Testis (tissue), 5 donors: ENCODE measurements at places on chromosomes 13 and 19. TPM values are rescaled to one million over a fixed set of nuclear protein-coding genes. Genes with fewer than 3 reads are reported as not detected.

CGB2 gene
- total RNA-seq = 0.99 TPM

ZIK1 gene
- total RNA-seq = 15.1 TPM

GSX1 gene
- total RNA-seq = not detected

S1PR2 gene
- total RNA-seq = 13.7 TPM

GRK1 gene
- total RNA-seq = 0.87 TPM

TJP3 gene
- total RNA-seq = 81.1 TPM

MEIS3 gene
- total RNA-seq = 12.5 TPM

CAPN12 gene
- 4.6 TPM for total RNA-seq

DNA sequence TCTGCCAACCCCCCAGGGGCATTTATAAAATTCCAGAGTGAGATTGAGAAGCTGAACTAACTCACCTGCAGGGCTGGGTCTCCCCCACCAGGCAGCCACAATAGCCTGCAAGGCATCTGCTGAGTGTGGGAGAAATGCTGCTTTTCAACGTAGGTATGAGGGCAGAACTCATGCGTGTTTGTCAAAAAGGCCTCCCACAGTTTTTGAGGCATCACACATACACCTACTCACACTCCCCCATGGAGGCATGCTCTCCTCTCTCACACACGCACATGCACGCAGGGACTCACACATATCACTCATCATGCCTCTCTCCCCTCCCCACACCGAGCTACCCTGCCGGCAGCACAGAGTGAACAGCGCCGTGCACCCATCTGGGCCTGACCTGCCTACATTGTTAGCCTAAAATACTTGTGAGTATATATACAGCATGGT, 390.5 kb downstream of the FGF9 start:
- H3K36me3 ChIP-seq = no peaks in the 10 kb centered on the region
- no peaks in the 10 kb centered on the region for H3K4me1 ChIP-seq
- H3K27ac ChIP-seq = no peak overlapping the region
- no peak for DNase-seq
- no peak overlapping the region for H3K4me3 ChIP-seq

DNA sequence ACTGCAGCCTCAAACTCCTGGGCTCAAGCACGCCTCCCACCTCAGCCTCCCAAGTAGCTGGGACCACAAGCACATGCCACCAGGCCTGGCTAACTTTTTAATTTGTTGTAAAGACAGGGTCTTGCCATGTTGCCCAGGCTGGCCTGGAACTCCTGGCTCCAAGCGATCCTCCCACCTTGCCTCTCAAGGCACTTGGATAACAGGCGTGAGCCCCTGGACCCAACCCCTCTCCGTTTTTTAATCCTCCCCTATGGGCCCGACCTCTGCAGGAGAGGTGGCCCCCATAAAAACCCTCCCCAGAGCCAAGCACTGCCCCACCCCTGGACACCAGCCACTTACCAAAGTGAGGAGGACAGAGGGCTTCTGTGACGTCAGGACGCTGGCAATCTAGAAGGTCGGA, 28.6 kb downstream of the PEPD start:
- H3K36me3 ChIP-seq = no peaks in the 10 kb centered on the region
- no peak overlapping the region for H3K4me3 ChIP-seq
- DNase-seq = no peak
- H3K27ac ChIP-seq = no peak overlapping the region

- H3K4me3 ChIP-seq = no peak overlapping the region
- no peaks in the 10 kb centered on the region for H3K4me1 ChIP-seq
- DNase-seq = no peak
- H3K36me3 ChIP-seq = no peaks in the 10 kb centered on the region
Measured at GRCh38 chr13:23680845-23681669, 110.8 kb downstream of the TNFRSF19 start.

- no peaks in the 10 kb centered on the region for H3K27me3 ChIP-seq
- peak; percentile 99 for DNase-seq
- H3K4me1 ChIP-seq = peaks cover 22% of the 10 kb centered on the region
- H3K4me3 ChIP-seq = peak within 1 kb of the TSS; percentile 72
- peak within 1 kb of the TSS; percentile 80 for H3K27ac ChIP-seq
Measured at GRCh38 chr19:17336872-17337674, at the start of gene GTPBP3. Gene GTPBP3, plus strand, starts transcription at chr19:17337553. Its CDS starts 59 bp downstream, at chr19:17337612.

DNA sequence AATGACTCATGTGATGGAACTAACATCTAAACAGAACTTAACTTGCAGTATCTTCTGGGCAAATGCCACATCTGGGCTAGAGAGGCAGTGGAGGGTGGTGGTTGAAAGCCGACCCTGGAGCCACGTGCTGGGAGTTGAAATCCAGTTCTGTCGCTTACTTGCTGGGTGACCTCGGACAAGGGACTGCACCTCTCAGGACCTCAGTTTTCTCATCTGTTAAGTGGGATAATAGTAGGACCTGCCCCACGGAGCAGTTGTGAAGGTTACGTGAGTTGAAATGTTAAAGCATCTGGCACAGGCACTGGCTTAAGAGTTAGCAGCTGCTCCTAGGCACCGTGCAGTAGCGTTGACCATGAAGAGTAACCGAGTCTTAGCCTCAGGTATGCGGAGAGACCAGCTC, 76.1 kb downstream of the SIPA1L3 start:
- H3K36me3 ChIP-seq = no peaks in the 10 kb centered on the region
- H3K27ac ChIP-seq = peak overlapping the region; percentile 73
- H3K4me3 ChIP-seq = no peak overlapping the region

GRCh38 chr19:16073988-16074387, 2.3 kb upstream of the TPM4 start:
- H3K27ac ChIP-seq = peak overlapping the region; percentile 12
- H3K4me3 ChIP-seq = no peak overlapping the region
- H3K36me3 ChIP-seq = no peaks in the 10 kb centered on the region

DNA sequence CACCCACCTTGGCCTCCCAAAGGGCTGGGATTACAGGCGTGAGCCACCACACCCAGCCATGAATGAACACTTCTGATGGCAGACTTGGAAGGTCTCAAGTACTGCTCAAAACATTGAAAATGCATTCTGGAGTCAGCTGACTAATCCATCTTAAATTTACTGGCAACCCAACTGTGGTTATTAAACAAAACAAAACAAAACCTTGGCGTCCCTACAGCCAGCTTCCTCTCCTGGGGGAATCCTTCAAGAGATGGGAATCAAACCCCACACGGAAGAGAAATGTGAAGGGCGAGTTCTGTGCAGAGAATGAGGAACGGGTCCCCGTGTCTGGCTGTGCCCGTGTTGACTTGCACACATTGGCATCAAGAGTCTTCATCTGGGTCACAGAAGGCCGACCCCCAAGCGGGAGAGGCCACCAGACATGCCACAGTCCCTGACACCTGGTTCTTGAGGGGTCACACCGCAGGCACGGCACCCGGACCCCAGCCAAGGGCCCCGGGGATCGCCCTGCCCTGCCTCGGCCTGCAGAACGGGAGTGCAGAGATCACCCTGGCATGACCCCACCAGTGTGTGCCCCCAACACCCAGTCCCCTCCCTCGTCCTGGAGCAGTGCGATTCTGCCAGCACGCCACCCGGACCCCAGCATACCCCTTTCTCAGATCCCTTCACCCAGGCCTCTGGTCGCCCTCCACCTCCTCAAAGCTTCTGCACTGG, 3.2 kb downstream of the MAP2K2 start:
- no peak overlapping the region for H3K27ac ChIP-seq
- DNase-seq = no peak
- peaks cover 10% of the 10 kb centered on the region for H3K4me1 ChIP-seq
- no peaks in the 10 kb centered on the region for H3K27me3 ChIP-seq

- no peaks in the 10 kb centered on the region for H3K36me3 ChIP-seq
- DNase-seq = no peak
- no peak overlapping the region for H3K27ac ChIP-seq
- H3K27me3 ChIP-seq = no peaks in the 10 kb centered on the region
- peaks cover 19% of the 10 kb centered on the region for H3K4me1 ChIP-seq
Measured at GRCh38 chr19:58516964-58517833, 2.4 kb downstream of the ZBTB45 start.

GRCh38 chr19:33674626-33675367, 53.0 kb downstream of the CHST8 start:
- H3K36me3 ChIP-seq = no peaks in the 10 kb centered on the region
- H3K27ac ChIP-seq = no peak overlapping the region
- H3K4me3 ChIP-seq = no peak overlapping the region
- DNase-seq = no peak
- no peaks in the 10 kb centered on the region for H3K4me1 ChIP-seq

- H3K4me1 ChIP-seq = no peaks in the 10 kb centered on the region
- DNase-seq = no peak
- H3K36me3 ChIP-seq = no peaks in the 10 kb centered on the region
- no peaks in the 10 kb centered on the region for H3K27me3 ChIP-seq
- H3K27ac ChIP-seq = no peak overlapping the region
Measured at GRCh38 chr19:4297901-4298809, 4.0 kb downstream of the TMIGD2 start.

GRCh38 chr13:46896341-46897137, at the start of gene HTR2A:
Gene HTR2A, minus strand, starts transcription at chr13:46897053. Its CDS starts 1,147 bp downstream, at chr13:46895906.
- no peaks in the 10 kb centered on the region for H3K27me3 ChIP-seq
- H3K4me3 ChIP-seq = no peak within 1 kb of the TSS
- no peaks in the 10 kb centered on the region for H3K36me3 ChIP-seq
- DNase-seq = peak; percentile 64

GRCh38 chr13:44188257-44188656, 185.4 kb upstream of the SERP2 start:
- no peak overlapping the region for H3K4me3 ChIP-seq
- no peak overlapping the region for H3K27ac ChIP-seq
- no peak for DNase-seq
- H3K36me3 ChIP-seq = no peaks in the 10 kb centered on the region
- H3K4me1 ChIP-seq = no peaks in the 10 kb centered on the region
